ENCODE measurements at places on chromosomes 4 and X. TPM values are rescaled to one million over a fixed set of nuclear protein-coding genes. Genes with fewer than 3 reads are reported as not detected.
A peak's percentile ranks its signal among the peaks of the same experiment; 100 is the strongest.

The CT47B1 gene
- total RNA-seq: not detected

DNA sequence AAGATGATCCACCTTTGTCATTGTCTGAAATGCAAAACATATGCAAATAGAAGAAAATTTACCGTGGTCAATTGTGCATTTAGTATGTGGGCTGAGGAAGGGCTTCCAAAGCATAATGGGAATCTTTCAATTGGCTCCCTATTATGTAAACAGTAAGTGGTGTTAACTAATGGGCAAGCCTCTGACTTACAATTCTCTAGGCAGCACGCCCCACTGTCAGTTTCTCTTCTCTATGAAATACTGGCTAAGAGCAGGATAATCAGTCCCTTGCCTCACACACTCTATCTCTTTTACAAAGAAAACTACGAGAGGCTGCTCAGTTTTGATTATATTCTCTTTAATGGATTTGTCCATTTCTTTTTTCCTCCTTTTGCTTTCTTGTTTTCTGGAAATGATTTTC, 1272.6 kb downstream of the PCDH19 start:
- H3K4me3 ChIP-seq: no peak overlapping the region
- H3K4me1 ChIP-seq: no peaks in the 10 kb centered on the region
- H3K27me3 ChIP-seq: peaks cover 3% of the 10 kb centered on the region
- H3K27ac ChIP-seq: no peak overlapping the region
- DNase-seq: no peak

DNA sequence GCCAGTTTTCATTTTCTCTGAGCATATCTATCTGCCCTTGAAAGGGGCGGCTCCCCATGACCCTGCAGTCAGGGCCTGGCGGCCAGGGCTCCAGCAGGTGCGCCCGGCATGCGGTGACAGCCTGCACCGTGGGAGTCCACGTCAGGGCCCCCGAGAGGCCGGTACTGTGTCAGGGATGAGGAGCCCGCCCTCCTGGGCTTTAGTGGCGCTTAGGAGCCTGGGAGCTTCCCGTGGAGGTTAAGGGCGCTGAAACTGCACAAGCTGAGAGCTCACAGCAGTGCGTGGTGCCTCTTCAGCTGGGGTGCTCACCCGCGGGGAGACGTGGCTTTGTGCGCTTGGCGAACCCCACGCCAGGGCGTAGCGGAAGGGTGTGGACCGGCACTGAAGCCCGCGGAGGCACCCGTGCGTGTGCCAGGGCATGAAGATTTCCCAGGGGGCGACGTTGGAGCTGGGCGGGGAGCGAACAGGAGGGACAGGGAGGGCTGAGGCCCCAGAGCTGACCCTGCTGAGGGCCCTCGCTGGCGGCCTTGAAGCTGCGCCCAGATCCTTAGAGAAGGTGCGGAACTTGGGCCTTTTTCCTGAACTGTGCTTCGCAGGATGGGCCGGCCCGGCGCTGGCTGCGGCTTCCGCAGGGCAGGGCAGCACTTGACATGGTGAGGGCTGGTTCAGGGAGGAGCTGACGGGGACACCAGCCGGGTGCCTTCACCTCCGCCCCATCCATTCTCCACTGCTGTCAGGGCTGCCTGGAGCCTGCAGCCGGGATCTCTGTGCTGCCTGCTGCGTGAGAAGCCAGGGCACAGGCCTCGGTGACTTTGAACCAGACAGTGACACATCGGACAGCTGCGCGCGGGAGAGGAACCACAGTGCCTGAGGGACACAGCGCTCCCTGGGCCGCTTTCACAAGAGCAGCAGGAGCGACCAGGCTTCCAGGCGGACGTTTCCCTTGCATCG, 32.9 kb downstream of the HTT-AS start:
- peak overlapping the region; percentile 82 for H3K27ac ChIP-seq
- no peaks in the 10 kb centered on the region for H3K27me3 ChIP-seq
- H3K4me3 ChIP-seq: peak overlapping the region; percentile 17
- peak; percentile 88 for DNase-seq
- no peaks in the 10 kb centered on the region for H3K36me3 ChIP-seq

The MAMLD1 gene
- total RNA-seq: 7.1 TPM

- H3K36me3 ChIP-seq: no peaks in the 10 kb centered on the region
- H3K27ac ChIP-seq: no peak overlapping the region
- no peak for DNase-seq
Measured at GRCh38 chr4:106512706-106513105, 144.1 kb upstream of the GIMD1 start.

GRCh38 chr4:83905952-83906351, 370.0 kb downstream of the GPAT3 start:
- no peak for DNase-seq
- no peaks in the 10 kb centered on the region for H3K4me1 ChIP-seq
- H3K27me3 ChIP-seq: no peaks in the 10 kb centered on the region
- no peak overlapping the region for H3K4me3 ChIP-seq
- no peak overlapping the region for H3K27ac ChIP-seq
- H3K36me3 ChIP-seq: no peaks in the 10 kb centered on the region

GRCh38 chrX:63488546-63489373, 137.6 kb upstream of the SPIN4 start:
- no peak for DNase-seq
- H3K27me3 ChIP-seq: no peaks in the 10 kb centered on the region
- H3K27ac ChIP-seq: no peak overlapping the region
- no peaks in the 10 kb centered on the region for H3K36me3 ChIP-seq

The CFAP47 gene
- not detected for total RNA-seq

DNA sequence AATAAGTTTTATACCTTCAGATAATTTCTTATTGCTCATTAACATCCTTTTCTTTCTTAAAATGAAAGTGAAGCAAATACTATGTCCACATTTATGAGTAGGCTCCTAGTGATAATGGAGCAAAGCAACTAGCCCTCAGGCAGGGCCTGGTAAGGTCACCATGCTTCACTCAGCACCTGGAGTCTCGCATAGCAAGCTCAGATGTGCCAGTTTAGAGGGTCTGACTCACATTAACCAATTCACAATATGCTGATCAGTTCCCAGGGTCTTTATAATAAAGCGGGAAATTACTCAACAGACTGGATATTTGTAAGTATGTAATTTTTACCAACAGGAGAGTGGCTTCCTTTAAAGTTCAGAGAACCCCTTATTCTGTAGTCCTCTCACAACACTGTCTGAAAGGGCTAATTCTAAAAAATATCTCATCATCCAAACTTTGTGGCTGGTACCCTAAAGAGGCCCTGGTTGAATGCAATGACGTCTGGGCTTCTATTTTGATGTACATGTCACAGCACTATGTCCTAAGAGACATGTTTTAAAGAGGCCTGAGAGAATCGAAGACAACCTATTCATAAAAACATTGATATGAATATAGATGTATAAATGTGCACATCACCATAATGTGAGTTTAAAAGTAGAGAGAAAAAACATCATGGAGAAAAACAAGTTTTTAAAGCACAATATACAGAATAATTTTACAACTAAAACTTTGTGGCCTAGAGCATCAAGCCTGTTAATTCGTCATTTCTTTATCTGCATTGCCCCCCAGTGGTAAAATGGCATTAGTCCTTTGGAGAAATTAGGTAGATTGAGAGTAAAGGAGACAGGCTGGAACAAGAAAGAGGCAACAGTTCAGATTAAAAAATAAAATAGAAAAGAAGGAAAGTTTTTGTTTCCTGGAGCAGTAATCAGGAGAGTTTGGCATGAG, 44.3 kb downstream of the IL21 start:
- H3K27me3 ChIP-seq: no peaks in the 10 kb centered on the region
- H3K36me3 ChIP-seq: no peaks in the 10 kb centered on the region
- no peak for DNase-seq
- no peaks in the 10 kb centered on the region for H3K4me1 ChIP-seq
- H3K27ac ChIP-seq: no peak overlapping the region

GRCh38 chr4:76022031-76022430, 1.3 kb downstream of the CXCL10 start:
- H3K27me3 ChIP-seq: no peaks in the 10 kb centered on the region
- no peaks in the 10 kb centered on the region for H3K4me1 ChIP-seq
- no peak overlapping the region for H3K4me3 ChIP-seq
- no peak overlapping the region for H3K27ac ChIP-seq
- DNase-seq: no peak

DNA sequence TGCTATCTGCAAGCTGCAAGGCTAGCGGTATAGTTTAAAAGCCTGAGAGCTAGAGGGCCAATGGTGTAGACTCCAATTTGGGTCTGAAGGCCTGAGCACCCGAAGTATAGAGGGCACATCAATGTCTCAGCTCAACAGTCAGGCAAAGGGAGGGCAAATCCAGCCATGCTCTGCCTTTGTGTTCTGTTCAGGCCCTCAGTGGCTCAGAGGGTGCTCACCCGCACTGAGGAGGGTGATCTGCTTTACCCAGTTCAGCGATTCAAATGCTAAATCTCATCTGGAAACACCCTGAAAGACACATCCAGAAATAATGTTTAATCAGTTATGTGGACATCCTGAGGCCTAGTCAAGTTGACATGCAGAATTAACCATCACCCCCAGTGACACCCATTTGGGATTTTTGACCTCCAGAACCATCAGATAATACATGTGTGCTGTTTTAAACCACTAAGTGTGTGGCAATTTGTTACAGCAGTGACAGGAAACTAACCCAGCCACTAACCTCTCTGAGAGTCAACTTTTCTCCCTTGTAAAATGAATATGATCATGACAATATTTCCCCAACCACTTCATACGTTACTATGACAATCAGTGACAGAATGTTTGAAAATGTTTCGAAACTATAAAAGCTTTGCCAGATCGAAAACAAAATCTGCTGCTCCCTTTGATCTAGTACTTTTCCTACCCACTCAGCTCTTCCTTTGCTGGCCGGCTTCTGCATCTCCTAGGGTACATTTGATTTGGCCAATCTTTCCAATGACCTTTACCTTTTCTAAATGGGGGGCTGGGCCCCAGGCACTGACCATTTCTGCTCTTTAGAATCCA, 8.4 kb upstream of the TBL1X start:
- H3K4me3 ChIP-seq: no peak overlapping the region
- no peaks in the 10 kb centered on the region for H3K4me1 ChIP-seq
- no peak for DNase-seq
- H3K36me3 ChIP-seq: no peaks in the 10 kb centered on the region
- no peaks in the 10 kb centered on the region for H3K27me3 ChIP-seq

The TRAM1L1 gene
- total RNA-seq: 3.4 TPM

The PAGE4 gene
- not detected for total RNA-seq

DNA sequence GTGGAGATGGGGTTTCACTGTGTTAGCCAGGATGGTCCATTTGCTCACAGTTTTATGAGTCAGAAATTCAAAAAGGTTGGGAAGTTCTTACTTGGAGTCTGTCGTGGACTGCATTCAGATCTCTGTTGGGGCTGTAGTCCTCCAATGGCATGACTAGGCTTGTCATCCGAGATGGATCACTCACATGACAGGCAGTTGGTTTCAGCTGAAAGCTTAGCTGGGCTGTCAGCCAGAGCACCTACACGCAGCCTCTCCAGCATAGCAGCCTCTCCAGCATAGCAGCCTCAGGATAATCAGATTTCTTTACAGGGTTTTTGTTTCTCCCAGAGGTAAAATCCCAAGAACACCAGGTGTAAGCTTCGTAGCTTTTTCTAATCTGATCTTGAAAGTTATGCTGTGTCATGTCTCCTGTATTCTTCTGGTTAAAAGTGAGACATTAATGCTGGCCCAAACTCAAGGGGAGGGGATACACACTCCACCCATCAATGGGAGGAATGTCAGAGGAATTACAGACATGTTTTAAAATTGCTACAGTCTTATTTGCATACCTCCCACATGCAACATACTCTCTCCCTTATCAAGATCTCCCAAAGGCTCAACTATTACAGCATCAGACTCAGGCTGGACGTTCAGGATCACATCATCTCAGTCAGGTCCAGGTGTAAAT, 31.6 kb upstream of the SOD3 start:
- no peak for DNase-seq
- no peak overlapping the region for H3K27ac ChIP-seq
- no peaks in the 10 kb centered on the region for H3K36me3 ChIP-seq
- no peak overlapping the region for H3K4me3 ChIP-seq

The TCP11X2 gene
- not detected for total RNA-seq

GRCh38 chr4:1599491-1600210, 84.5 kb downstream of the FAM53A start:
- H3K4me3 ChIP-seq: no peak overlapping the region
- no peaks in the 10 kb centered on the region for H3K36me3 ChIP-seq

DNA sequence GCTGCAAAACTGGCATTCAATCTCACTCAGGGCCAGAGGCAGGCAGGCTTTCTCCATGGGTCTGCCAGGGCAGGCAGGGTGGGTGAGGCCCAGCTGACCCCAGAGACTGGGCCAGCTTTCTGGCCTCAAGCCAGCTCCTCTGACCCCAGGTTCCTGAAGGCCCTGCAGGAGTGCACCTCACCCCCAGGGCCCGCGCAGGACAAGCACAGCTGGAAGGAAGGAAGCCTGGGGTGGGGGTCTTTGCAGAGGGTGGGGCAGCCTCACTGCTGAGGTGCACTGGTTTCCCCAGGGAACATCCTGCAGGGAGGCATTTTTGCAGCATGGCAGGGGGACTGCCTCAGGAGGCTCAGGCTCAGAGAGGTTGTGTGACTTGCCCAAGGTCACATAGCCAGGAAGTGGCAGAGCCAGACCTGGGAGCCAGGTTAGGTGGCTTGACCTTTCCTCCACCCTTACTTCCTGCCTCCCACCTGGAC, 31.5 kb upstream of the AFAP1 start:
- no peak for DNase-seq
- no peak overlapping the region for H3K4me3 ChIP-seq
- H3K36me3 ChIP-seq: no peaks in the 10 kb centered on the region
- no peaks in the 10 kb centered on the region for H3K27me3 ChIP-seq

GRCh38 chrX:74225111-74225510, 78.9 kb upstream of the ZCCHC13 start:
- H3K27me3 ChIP-seq: no peaks in the 10 kb centered on the region
- no peaks in the 10 kb centered on the region for H3K4me1 ChIP-seq
- no peak overlapping the region for H3K27ac ChIP-seq
- no peak overlapping the region for H3K4me3 ChIP-seq

The TEX13B gene
- total RNA-seq: not detected

DNA sequence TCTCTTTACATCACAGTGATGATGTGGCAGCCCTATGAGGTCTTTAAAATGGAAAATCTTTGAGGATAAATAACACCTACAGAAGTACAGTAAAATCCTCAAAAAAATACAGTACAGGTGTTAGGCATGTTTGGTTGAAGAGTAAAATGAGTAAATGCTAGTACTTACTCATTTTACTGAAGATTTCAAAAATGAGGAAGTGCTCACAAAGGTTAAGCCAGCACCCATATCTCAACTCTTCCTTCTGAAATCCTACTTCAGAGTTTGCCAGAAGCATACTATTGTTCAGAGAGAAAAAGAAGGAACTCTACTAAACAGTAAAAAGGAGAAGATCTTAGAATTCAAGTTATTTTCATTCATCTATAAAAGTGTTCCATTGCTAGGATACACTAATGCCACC, 130.9 kb downstream of the CBR4 start:
- no peak overlapping the region for H3K4me3 ChIP-seq
- no peaks in the 10 kb centered on the region for H3K36me3 ChIP-seq
- H3K4me1 ChIP-seq: peaks cover 6% of the 10 kb centered on the region
- DNase-seq: no peak
- H3K27ac ChIP-seq: peak overlapping the region; percentile 41
- H3K27me3 ChIP-seq: no peaks in the 10 kb centered on the region

DNA sequence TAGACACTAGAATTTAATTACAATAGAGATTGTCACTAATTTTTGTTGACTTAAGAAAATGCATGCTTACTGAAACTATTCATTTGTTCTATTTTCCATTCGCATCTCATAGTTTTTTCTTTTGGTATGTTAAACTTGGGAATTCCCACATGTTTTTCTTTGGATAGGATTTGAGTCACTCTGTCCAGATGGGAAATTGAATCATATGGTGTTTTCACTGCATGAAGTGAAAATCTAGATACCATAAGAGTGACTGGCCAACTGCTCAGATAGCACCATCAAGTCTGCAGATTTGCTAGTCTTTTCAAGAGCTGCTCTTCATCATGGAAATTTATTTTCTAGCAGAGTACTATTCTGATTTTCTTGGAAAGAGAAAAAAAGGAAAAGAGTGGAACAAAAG, 172.6 kb downstream of the FAM47B start:
- H3K4me3 ChIP-seq: no peak overlapping the region
- H3K36me3 ChIP-seq: no peaks in the 10 kb centered on the region
- H3K27me3 ChIP-seq: peaks cover 2% of the 10 kb centered on the region
- no peak for DNase-seq
- H3K27ac ChIP-seq: no peak overlapping the region
- H3K4me1 ChIP-seq: no peaks in the 10 kb centered on the region

Data from adrenal gland (tissue), 19 donors.